AG09309 (cell line): ENCODE measurements at places on chromosomes 3 and 15.

GRCh38 chr3:106103383-106103782 is 234.6 kb upstream of the CBLB start:
- DNase-seq = no peak

DNA sequence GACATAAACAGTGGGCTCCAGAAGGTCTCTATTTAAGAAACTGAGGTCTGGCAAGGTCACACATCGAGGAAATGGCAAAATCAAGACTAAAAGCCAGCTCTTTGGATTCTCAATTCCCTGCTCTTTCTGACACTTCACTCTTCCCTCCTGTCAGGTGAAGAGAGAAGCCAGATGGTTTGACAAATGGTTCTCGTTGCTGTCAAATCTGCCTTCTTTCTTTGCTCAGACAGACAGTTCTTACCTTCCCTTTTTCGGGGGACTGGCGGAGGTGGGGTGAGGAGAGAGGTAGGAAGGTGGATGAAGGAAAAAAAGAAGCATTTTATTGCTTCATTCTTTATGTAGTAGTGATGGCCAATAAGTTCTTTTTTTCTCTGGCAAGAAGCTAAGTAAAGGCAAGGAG is 133.4 kb downstream of the LPP start:
- DNase-seq = no peak

DNA sequence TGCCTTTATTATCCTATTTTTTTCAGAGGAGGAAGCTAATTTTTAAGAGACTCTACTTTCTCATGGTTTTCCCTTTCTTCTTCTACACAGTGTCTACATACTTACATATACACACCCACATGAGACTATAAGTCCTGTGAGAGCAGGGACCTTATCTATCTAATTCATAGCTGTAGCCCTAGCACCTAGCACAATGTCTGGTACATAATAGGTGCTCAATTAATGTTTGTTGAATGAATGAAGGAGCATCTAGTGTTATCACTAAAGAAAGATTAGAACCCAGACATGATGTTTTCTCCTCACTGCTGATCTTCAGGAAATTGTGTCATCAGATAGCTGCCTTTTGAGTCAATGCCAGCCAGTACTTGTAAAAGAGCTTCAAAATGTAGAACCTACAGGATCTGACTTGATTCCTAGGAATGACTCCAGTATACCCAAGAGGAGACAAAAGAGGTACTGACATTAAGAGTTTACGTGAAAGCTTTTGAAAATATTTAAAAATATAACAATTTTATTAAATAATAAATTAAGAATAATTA is 2.5 kb downstream of the SCG5 start:
- no peak for DNase-seq

DNA sequence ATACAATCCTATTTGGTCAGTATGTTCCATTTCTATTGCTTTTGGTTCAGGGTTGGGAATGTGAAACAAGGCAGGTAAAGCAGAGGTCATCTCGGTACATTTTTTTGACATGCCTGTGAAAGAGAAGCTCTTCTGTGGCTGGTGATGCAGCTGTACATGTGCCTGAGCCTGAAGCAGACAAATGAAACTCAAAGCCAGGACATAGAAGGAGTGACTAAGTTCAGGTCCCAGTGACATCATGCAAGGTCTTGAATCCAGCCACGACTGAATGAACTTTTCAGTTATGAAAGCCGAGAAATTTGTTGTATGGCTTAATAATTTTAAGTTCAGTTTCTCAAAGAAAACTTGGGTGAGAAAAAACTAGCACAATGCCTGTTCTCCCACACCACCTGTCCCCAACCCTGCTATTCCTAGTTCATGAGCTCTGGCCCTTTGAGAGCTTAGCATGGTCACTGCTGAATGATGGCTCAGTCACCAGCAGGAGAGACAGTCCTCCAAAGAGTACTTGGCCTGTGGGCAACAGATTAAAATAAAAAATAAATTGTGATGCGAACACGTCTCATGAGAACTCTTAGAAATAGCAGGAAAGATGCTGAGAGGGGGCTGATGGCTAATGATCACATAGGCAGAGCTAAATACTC is 600.2 kb upstream of the GRM7 start:
- no peak for DNase-seq

DNA sequence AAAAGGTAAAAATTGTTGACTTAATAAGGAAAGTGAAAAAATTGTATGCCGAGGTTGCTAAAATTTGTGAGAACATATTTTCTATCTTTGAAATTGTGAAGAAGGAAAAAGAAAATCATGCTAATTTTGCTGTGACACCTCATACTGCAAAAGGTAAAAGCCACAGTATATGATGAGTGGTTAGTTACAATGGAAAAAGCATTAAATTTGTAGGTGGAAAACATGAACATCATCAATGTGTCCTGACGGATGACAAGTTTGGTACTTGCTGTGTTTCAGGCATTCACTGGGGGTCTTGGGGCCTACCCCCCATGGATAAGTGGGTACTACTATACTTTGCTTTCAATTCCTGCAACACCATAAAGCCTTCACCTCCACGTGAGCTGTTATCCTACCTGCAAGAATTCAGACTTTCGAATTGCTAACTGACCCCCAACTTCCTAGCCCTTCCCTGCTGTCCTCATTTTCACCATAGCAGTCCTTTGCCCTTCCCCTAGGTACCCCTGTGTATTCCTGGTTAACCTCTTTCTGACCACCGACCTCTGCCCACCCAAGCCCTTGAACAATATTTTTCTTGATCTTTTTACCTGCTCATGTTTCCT is 62.4 kb downstream of the RAB7A start:
- no peak for DNase-seq
